ENCODE measurements at places on chromosomes 16 and 17.

GRCh38 chr17:37286430-37286829, 89.4 kb upstream of the C17orf78 start:
- DNase-seq = no peak

DNA sequence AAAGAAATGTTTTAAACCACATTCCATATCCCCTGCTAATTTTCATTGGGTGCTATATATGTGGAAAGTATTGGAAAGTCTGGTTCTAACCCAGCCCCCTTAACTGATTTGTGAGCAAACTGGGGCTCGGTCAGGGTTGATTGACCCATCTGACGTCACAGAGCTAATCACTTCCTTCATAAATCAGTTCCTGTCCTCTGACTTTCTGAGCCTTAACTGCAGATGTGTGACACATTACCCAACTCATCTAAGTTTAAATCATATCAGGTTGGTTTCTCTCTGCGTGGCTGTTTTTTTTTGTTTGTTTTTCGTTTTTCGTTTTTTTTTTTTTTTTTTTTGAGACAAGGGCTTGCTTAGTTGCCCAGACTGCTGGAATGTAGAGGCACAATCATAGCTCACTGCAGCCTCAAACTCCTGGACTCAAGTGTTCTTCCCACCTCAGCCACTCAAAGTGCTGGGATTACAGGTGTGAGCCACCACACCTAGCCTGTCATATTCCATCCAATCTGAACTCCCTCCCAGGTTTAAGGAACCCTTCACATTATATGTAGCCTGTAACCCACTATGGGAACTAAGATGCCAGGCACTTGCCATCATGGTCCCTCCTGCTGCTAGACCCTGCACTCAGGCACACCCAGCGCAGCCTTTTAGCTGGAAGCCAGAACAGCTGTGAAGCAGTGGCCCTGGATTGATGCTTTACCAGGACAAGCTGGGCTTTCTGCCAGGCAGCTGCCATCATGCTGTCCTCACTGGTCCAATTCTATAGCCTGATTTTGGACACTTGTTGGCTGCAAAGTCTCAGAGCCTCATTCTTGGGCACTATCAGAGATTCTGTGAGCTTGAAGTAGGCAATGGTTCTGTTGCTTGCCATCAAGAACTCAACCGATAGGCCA, 6.9 kb upstream of the BPTF start:
- no peak for DNase-seq

- no peak for DNase-seq
These were observed 2.1 kb downstream of the RPL23 start for GRCh38 chr17:38851434-38851833.

DNA sequence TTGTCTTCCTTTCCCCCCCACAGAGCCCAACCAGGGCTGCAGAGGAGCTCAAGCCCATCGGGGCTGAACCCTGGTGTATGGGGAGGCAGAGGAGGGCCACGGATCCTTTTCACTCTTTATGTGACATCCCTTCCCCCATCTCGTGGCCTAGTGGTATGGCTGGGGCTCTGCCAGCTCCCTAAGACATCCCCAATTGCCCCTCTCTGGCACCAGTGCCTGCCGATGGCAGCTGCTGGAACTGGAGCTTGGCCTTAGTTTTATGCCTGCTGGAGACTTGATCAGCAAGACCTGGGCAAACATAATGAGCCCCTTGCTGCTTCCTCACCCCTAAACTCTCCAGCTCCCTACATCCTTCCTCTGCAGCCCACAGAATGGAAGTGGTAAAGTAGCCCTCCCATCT, 8.0 kb upstream of the TOP2A start:
- DNase-seq = no peak

DNA sequence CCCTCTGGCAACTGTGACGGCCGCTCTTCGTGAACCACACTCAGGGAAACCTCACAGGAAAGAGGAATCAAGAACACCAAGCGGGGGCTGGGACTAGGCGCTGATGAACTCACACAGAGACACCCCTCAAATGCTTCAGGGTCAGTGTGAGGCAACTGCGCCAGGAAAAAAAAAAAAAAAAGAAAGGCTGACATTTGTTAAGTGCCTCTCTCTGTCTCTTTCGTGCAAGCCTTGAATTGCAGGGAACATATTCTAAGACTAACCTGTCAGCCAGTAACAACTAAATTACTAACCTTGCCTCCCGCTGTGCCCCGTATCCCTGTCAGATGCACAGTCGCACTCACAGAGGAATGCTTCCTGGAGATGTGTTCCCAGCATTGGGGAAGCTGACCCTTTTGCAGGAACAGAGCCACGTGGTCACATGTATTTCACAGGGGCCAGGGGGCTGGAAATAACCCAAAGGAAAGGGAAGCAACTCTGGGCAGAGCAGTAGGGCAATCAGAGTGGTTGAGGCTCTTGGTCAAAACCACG, 247.8 kb downstream of the XYLT1 start:
- DNase-seq = no peak

DNA sequence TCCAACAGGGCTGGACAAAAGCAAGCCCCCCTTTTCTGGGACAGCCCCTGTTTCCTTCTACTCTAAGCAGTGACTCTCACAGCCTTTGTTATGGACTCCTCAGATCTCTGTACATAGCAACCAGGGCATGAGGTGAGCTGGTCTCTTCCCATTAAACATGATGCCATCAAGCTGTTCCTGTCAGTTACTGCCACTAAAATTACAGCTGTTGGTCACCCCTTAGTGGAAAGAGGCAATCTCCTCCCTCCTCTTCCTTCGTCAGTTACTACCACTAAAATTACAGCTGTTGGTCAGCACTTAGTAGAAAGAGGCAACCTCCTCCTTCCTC, 95.2 kb upstream of the SMIM36 start:
- DNase-seq = no peak

GRCh38 chr17:72592967-72593325, 472.1 kb downstream of the SOX9 start:
- DNase-seq = no peak

GRCh38 chr16:23448392-23448791, 4.6 kb downstream of the COG7 start:
- no peak for DNase-seq
